GM23338 (cell line): ENCODE measurements at places on chromosomes 7 and 10. TPM values are rescaled to one million over a fixed set of nuclear protein-coding genes. Genes with fewer than 3 reads are reported as not detected.

Gene PHKG1
- not detected in 2 replicates for total RNA-seq

Gene ADAMTS14
- total RNA-seq: 2.1 and 2.9 TPM in 2 replicates

Gene LIPN
- total RNA-seq: not detected in 2 replicates

Gene PWWP2B
- total RNA-seq: 8.6 and 12.8 TPM in 2 replicates

Gene TEX36
- total RNA-seq: not detected in 2 replicates

Gene MLXIPL
- total RNA-seq: 8.6 and 25.7 TPM in 2 replicates

Gene CTAGE8
- 0.52 and 1.4 TPM in 2 replicates for total RNA-seq

Gene RELN
- 0.19 and 0.76 TPM in 2 replicates for total RNA-seq

GRCh38 chr10:91758303-91759146 is 39.7 kb upstream of the TNKS2 start:
- DNase-seq: peak; percentile 84

DNA sequence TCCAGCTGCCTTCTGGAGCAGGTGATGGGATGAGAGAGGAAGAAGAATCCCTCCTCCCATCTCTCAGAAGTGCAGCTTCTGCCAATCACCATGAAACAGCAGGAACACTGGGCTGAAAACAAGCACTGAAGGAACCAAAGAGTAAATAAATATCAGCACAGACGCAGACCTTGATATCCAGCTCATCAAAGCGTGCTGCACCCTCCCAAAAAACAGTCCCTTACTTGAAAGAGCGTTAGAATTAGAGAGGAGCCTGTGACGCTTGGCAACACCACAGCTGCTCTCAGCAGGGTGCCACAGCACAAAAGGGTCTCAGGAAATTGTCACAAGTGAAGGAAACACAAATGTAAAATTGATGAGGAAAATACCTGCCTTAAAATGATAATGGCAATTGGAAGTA is 39.5 kb downstream of the KLF6 start:
- DNase-seq: peak; percentile 33

DNA sequence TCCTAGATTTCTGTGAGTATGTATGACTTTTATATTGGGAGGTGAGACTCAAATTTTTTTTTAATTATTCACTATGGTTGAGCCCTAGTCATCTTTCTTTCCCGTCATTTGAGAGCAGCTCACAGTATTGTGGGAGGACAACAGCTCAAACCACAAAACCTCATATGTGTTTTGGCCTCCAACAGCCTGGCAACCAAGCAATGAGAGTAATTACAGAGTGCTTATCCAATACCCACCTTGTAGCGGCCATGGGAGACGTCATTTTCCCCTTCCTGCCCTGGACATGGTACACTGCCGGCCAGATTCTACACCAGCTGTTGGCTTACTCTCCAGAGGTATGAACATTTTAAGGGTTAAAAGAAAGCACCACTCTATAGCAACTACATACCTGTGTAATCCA is 49.1 kb downstream of the DOCK4 start:
- DNase-seq: no peak

- DNase-seq: no peak
Observed at GRCh38 chr7:150848111-150848510, 4.2 kb upstream of the AOC1 start.

- DNase-seq: peak; percentile 62
Observed at GRCh38 chr10:28561531-28561930, 28.6 kb downstream of the WAC start.

- peak; percentile 10 for DNase-seq
Observed at GRCh38 chr10:29141761-29142160, 147.1 kb upstream of the LYZL1 start.

DNA sequence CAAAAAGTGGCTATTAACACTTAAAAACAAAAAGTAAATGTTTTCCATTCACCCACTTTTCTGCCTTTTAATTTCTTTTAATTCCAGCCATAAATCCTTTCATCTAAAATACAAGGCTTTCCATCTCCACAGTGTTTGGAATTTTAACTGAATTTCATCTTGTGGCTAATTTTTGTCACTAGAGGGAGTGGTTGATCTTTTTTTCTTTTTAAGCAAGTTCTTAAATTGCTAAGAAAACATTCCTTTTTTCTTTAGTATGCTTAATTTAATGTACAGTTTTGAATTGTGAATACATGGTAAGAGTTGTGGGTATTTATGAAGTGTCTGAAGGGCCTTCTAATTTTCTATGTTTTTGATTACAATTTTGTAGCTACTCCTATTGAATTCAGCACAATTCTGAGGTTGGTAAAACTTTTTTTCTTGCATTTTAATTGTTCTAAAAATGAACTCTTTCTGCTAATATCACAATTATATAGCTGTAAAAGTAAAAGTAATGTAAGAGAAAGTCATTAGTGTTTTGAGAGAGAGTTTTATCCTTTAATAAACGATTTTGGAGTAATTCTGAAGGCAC is 54.9 kb upstream of the ANK3 start:
- DNase-seq: peak; percentile 53

DNA sequence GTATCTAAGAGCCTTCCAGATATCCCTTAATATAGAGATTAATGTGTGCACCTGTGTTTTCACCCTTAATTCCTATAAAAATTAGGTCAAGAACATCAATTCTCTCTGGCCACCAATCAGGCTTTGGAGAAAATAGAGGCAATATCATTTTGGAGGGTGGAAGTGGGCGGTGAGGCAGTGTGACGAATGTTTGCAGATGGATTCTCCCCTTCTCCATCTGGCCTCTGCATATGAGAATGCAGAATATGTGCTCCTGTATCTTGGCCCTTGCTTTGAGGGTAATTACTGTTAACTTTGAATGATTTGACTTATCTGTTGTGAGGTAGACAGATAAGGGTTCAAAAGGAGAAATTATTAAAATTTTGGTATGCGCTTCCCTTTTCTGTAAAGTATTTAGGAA is 304.0 kb upstream of the NPSR1 start:
- DNase-seq: no peak

- no peak for DNase-seq
Observed at GRCh38 chr10:48707472-48707871, 22.8 kb downstream of the WDFY4 start.

GRCh38 chr10:27100813-27101347 is 586 bp upstream of the ANKRD26 start:
- no peak for DNase-seq
